ENCODE measurements at places on chromosomes 4 and X.

DNA sequence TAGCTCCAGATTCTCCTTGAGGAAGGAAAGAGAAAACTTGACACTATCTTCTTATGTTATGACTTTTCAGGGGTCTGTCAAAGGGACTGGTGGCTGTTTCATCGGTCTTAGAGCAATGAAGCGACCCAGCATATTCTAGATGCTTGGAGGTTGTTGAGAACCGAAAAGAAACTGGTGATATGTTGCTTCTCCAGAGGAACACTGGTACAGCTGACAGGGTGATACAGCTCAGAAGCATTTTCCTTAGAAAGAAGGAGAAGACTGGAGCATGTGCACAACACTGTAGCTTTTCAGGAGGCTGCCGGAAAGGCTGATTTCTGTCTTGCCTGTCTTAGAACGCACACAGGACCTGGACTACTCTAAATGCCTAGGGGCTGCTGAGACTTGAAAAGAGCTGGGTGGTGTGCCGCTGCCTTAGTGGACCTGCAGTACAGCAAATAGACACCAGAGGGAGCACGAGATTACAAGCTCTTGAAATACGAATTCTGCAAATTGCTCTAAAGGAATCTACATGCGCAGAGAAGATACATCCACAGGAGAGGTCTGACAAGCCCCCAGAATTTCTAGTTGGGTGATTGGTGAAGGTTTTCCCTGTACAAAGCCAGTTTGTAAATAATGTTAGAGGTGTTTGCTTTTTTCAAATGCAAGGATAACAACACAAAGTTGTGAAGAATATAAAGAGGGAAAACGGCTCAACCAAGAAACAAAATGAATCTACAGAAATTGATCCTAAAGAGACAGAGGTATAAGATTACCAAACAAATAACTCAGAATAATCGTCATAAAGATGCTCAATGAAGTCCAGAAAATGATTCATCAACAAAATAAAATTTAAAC lies 223.1 kb upstream of the DMD start:
- DNase-seq: peak; percentile 77

DNA sequence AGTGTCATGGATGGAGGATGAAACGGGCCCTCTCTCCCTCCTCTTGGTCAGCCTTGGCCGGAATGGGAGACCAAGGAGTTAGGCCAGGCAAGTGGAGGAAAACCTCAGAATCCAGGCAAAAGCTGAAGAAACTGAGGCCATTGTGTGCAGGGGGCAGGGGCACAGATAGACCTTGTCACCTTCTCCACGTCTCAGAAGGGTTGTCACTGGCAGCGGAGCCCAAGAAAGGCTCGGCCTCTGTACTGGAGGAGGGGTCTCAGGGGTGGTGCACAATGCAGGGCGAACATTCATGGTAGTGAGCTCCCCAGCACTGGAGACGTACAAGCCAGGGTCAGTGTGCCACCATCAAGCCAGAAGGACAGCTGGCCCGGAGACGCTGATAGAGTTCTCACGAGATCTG lies 139.5 kb downstream of the CPZ start:
- DNase-seq: no peak

DNA sequence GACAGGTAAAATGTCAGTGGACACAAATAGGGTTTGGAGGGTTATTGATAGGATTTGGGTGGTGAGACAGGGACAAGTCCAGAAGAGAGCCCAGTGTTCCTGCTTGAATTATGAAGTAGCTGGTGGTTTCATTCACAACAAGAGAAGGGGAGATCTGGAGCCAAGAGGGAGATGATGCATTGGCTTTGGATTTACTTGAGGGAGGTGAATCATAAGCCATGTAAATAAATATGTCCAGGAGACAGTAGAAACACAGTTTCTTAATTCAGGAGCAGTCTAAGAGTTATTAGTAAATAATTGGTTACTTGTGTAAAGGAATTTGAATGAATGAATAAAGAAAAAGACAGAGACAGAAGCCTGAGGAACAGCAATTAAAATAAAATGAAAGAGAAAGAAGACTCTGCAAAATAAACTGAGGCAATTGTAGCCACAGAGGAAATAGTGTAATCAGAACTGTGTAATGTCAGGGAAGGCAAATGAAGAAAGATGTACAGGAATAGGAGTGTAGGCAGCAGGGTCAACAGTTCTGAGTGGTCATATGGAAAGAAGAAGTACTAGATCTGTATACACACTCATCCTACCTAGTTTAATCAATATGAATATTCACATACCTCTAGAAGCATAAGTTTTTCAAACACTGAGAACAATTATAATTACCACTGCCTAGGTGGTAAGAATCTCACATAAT lies 50.2 kb upstream of the CXCL8 start:
- no peak for DNase-seq

DNA sequence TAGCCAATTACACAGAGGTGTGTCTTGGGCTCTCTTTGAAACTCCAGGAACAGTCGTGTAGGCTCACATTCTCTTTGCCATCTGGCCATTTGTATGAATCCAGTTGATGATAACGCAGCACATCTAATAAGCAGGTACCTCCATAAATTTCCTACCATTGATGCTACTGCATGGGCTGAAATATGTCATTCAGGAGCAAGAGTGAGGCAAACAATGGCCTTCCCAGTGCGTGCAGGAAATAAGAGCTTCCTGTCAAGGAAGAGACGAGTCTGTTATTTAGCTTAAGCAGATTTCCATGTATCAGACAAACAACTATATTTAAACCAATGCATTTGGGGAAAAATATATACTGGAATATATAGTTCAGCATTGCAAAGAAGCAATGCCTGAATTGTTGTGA lies 102.1 kb upstream of the MXRA5 start:
- no peak for DNase-seq

DNA sequence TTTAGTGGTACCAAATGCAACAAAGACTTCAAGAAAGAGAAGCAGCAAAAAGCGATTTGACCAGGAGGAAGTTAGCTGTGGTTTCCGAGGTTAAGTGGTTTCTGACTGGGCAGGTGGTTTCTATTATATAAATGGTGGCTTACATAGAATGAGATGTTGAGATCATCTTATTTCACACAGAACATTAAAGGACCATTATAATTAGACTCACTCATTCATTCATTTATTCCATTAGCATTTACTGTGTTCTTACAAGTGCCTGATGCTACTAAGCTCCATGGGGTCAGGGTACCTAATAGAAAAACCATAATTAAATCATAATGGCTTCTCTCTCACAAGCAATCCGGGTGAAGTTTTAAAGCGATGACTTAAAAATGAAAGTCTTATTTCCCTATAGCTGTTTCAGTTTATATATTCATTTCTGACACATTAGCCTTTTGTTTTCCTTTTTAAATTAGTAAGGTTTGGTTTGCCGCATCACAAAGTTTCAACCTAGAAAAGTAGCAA lies 10.6 kb downstream of the TSPAN6 start:
- DNase-seq: no peak

DNA sequence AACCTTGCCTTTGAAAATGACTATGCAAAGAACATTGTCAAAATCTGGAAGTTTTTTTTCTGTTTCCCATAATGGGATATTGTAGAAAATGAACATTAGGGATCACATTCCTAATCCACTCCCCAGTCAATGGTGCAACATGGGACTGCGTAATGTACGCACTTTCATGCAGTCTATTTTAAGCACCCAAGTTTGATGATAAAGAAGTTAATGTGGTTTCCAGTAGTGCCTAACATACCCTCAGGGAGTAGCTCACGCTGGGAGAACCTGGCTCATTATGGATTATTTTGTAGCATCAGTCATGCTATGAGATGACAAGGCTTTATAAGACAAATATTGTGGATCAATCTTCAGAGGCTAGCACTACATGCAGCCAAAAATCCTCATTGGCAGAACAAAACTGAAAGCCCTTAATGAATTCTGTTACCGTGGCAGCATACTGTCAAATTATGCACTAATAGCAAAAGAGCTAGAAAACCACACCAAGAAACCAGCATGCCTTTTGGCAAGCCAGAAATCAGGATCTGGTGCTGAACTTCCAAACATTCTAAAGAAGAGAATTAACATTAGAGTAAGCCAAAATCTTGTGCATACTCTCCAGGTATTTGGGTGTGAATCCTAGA lies 1392.8 kb upstream of the TENM3 start:
- DNase-seq: no peak

GRCh38 chr4:27218013-27218412 lies 357.4 kb downstream of the STIM2 start:
- no peak for DNase-seq

DNA sequence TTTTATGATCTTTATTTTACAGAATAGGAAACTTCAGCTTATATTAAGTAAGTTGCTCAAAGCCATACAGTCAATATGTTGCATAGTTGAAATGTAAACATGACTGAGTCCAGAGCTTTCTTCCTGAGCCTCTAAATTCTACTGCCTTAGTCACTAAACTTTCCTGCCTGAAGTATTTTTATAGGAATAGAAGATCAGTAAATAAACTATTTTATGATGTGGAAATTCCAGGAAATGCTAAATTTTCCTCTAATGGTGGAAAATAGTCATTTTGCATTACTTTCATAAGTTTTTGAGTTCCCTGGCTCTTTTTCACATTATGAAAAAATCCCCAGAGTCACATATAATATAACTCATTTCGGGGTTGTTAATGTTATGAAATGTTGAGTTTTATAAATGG lies 182.8 kb downstream of the BANK1 start:
- no peak for DNase-seq

DNA sequence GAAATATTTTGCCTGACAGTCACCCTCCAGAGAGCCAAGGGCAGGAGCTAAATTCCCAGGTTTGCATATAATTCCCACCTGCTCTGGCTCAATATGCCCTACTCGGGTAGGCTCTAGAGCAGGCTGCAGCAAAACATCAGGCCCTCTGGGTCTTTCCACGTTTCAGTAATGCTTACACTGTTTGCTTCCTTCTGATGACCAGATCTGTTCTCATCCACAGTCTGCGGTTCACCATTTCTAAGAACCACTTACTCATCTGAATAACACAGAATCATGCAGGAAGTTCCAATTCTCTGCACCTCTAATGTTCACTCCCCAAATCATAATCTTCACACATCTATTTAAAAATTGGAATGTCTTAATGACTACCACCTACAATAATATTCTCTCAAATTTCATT lies 141.4 kb downstream of the PPP3CA start:
- no peak for DNase-seq

DNA sequence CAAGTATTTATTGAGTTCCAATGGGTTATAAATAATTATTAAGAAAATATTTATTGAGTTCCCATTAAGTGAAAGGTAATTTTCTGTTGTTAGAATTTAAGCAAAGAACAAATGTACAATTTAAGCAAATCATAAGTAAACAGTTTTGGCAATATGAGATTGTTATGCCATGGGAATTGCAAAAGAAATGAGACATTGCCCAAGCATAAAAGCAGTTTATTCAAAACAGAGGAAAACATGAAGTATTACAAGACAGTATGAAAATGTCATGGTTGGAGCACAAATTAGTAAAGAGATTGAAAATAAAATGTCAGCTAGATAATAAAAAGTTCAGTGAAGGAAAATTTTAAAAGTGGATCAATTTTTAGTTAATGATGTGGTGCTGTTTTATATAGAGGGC lies 706.1 kb upstream of the EPHA5 start:
- no peak for DNase-seq

DNA sequence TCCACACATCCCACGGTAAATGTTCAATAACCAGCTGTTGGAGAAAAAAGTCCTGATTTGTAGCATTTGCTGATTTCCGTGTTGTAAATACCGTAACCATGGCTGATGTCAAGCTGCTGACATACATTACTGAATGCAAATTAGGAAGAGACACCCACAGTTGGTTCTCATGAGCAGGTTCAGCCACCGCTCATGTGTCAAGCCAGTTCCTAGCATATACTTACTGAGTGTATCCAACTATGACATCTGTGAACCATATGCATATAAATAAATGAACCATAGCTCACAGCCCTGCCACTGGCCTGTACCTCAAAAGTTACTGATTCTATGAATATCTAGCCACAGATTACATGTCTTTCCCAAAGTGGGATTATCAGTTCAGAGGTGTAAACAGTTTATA lies 29.5 kb downstream of the FHDC1 start:
- DNase-seq: no peak

DNA sequence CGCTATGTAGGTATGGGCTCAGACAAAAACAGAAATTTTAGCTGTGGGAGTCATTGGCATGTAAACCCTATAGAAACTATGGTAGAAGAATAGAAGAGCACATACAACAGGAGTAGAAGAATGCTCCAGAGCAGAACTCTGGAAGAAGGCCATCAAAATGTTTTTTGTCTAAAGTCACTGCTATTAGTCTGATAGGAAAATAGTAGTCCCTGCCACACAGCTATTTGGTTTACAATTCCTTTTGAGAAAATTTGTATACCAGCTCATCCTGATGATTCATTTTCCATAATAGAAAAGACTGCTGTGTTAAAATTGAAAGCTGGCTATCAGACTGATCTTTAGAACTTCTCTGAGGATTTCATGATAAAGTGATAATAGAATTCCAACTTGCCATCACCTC lies 32.8 kb upstream of the ADAD1 start:
- DNase-seq: no peak

DNA sequence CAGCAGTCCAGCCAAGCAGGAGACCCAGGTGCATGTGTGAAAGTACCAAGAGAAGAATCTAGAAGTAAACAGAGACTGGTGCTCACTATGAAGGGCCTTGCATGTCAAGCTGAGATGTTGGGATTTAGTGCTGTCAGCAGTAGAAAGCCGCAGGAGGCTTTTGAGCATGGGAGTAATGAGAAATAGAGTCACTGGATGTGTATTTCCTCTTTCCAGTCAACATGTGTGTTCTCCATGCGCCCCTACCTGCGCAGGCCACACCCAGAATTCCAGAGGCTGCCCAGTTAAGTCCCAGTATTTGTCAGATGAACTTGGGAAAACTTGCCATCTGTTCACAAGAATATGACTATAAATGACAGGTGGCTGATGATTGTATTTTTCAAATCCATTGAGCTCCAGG lies 4.5 kb upstream of the MAMLD1 start:
- no peak for DNase-seq

GRCh38 chr4:92128676-92129075 lies 175.1 kb upstream of the GRID2 start:
- no peak for DNase-seq

DNA sequence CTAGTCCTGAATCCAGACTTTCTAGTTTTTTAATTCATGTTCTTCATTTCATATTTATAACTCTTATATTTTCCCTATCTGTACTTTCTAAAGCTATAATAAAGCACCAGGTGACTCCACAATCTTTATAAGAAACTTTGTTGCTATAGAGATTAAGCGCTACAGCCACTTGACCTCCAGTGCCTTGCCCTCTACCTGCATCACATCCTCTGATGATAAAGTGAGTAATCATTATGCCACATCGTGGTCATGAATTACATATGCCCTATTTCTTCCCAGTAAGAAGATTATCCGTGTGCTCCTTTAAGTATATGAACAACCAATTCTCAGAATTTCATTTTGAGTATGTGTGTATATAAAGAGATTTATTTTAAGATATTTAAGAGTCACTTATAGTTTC lies 6.8 kb upstream of the DYNLT3 start:
- DNase-seq: no peak

GRCh38 chr4:76704133-76704881 lies 193.6 kb downstream of the SOWAHB start:
- DNase-seq: no peak

DNA sequence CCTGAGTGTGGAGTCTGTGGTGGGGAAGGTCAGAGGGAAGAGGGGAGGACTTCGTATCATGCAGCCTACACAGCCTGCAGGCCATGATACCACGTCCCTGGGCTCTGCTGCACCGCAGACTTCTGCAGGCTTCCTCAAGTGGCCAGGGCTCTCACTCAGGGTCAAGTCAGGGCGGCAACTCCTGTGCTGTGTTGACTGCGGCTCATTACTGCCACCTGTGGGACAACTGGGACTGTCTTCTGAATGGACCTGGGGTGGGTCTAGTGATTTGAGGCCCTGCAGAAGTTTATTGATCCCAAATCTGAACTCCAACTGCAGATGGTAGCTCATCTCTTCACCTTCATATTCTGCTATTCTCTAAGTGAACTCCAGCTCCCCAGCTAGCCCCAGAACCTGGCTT lies 167.1 kb downstream of the NSUN7 start:
- peak; percentile 44 for DNase-seq

Data from neural progenitor cell (in vitro differentiated cells).